HTR-8/SVneo (cell line): ENCODE measurements at places on chromosomes 4 and X.
A peak's percentile ranks its signal among the peaks of the same experiment; 100 is the strongest.

GRCh38 chr4:14883166-14883565 is 119.1 kb upstream of the CPEB2 start:
- no peak for DNase-seq

- DNase-seq: no peak
Measured at GRCh38 chr4:54109241-54110018, 9.5 kb downstream of the GSX2 start.

- no peak for DNase-seq
Measured at GRCh38 chr4:119672938-119673337, 44.3 kb upstream of the PDE5A start.

DNA sequence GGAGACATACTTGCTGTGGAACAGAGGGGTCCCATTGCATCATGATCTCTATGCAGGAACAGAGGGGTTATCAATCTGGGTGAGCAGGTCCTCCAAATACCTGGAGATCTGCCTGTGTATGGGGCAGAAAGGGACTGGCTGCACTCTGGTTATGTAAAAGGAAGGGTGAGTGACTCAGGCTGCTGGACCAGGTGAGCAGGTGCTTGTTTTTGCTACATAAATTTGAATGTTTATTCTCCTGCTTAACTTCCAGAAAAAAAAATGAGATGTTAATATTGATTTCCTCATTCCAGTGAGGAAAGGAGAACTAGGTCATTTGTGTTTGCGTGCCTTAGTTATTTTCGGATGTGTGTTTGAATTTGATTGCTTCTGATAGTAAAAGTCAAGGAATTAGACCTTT is 225.8 kb upstream of the TRAM1L1 start:
- DNase-seq: no peak

DNA sequence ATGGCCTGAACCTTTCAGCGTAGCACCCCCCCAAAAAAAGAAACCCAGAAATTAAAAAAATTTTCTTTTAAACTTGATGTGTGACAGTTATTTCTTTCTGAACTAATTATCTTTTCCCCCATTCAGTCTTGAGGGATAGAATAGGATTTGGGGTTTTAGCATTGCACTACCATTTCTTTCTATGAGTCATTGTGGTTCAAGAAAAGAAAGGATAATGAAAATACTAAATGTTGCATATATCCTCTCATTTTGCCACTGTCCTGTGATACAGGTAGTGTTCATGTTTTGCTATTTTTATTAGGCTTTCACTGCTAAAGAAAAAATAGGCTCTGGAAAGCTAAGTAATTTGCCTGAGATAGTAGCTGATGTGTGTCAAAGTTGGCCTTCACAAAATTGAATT is 39.4 kb upstream of the DCK start:
- no peak for DNase-seq

- no peak for DNase-seq
Measured at GRCh38 chrX:136146614-136147314, 569 bp upstream of the FHL1 start.

GRCh38 chrX:15437724-15438123 is 53.5 kb upstream of the VEGFD start:
- no peak for DNase-seq

DNA sequence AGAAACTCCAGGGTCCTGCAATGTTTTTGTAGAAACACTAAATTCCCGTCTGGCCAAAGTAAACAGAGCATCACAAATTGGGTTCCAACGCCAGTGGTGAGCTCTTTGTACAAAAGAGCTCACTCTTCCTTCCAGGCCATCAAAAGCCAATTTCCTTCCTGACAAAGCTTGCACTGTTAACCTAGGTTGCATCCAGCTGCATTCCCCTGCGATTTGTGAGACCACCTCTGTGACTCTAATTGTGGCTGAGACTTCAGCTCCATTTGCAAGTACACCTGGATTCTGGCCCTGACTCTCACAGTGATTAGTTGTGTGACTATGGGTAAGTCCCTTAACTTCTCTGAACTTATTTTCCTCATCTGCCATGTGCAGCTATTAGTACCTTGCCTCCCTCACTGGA is 212.5 kb upstream of the CXorf66 start:
- DNase-seq: no peak

DNA sequence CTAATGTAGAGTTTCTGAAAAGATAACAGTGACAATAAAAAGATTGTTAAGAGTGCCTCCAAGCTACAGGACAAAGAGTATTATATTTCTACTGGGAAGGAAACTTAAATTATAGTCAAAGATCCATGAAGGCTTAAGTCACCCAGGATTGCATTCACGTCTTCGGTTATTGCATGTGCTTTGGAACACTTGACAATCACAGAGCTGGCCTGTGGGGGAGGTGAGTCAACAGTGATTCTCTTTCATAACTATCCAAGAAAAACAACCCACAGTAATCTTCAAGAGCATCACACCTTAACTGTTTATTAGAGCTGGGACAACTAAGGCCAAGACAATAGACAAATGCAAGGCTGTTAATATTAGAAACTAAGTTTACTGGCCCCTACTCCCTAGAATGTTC is 40.3 kb downstream of the PDGFC start:
- DNase-seq: peak; percentile 39

- DNase-seq: no peak
Measured at GRCh38 chr4:123298261-123298660, 98.3 kb upstream of the SPRY1 start.

GRCh38 chr4:70158576-70158975 is 4.5 kb downstream of the PRR27 start:
- DNase-seq: no peak

GRCh38 chr4:103424853-103425252 is 226.7 kb upstream of the CENPE start:
- DNase-seq: no peak

DNA sequence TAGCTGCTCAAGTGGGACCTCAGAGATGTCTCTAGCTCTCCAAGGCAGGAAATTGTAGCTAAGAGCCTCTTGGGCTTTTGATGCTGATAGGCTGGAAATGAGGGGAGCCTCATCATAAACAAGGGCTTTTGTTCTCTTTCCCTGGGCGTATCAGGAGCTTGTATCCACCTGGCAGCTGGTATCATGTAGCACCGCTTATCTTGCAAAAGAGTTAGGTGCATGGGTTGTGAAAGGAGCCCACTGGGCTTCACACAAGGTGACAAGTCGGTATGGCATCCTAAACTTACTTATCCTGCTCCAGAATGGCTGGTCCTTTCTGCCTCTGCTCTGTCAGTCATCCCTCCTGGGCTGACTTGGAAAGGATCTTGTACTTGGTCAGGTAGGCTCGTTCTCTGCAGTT is 565.8 kb downstream of the GRXCR1 start:
- no peak for DNase-seq

GRCh38 chrX:109464231-109464630 is 17.7 kb downstream of the GUCY2F start:
- no peak for DNase-seq
